Caudate nucleus (tissue), 63 donors: ENCODE measurements at places on chromosomes 13 and 19.

- DNase-seq, result no peak
These were observed 599.7 kb upstream of the SLITRK1 start for GRCh38 chr13:84481958-84482357.

- peak; percentile 7 for DNase-seq
These were observed 2.2 kb downstream of the FLT3LG start for GRCh38 chr19:49475995-49476880.

- no peak for DNase-seq
These were observed 24.9 kb downstream of the RCBTB2 start for GRCh38 chr13:48508011-48508410.

- DNase-seq, result no peak
These were observed 32.1 kb downstream of the TSHZ3 start for GRCh38 chr19:31317093-31317492.

GRCh38 chr19:29773141-29773540 is 38.6 kb upstream of the CCNE1 start:
- no peak for DNase-seq

GRCh38 chr13:111936267-111936925 is 130.6 kb upstream of the SOX1 start:
- DNase-seq, result no peak

DNA sequence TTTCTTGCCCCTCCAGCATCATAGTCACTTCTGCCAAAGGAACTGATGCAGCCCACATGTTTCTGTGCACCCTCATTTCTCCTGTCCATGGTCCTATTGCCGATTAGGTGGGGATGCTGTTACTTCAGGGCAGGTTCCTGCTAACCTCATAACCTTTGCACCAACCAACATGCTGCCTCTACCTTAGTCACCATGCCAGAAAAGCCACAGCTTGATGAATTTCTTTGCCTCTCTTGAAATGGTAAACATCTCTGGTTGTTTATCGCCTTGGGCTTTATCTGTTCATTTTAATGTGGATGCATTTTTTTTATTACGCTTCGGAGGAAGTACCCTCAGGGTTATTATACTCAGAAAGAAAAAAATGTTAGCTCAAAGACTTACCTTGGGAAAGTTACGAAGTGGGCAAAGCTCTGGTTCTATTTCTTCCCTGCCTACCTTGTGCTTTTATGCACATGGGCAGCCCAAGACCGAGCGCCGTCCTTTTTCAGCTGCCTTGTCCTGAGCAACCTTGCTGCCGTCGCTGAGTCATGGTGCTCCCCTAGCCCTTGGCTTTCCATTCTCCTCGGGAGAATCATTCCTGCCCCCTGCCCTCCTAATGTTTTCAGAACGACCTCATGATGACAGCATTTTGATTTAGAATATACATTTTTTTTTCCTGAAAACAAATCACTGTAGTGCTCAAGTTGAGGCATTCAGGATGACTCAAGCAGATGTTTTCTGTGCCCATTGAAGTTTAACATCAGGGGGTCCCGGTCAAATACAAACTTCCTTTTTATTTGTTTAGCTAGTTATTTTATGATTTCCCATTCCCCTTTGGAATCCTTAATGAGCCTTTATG is 280.0 kb downstream of the SHISA2 start:
- DNase-seq, result no peak

- no peak for DNase-seq
These were observed 1186.1 kb downstream of the SLITRK5 start for GRCh38 chr13:88857256-88857655.

GRCh38 chr13:85381082-85381481 is 418.1 kb downstream of the SLITRK6 start:
- DNase-seq, result no peak

- no peak for DNase-seq
These were observed 2.4 kb downstream of the SMG9 start for GRCh38 chr19:43752287-43752875.

GRCh38 chr19:55406091-55406825 is 1.3 kb downstream of the UBE2S start:
- DNase-seq, result no peak

- DNase-seq, result no peak
These were observed 406.2 kb downstream of the SUCLA2 start for GRCh38 chr13:47594833-47595232.

DNA sequence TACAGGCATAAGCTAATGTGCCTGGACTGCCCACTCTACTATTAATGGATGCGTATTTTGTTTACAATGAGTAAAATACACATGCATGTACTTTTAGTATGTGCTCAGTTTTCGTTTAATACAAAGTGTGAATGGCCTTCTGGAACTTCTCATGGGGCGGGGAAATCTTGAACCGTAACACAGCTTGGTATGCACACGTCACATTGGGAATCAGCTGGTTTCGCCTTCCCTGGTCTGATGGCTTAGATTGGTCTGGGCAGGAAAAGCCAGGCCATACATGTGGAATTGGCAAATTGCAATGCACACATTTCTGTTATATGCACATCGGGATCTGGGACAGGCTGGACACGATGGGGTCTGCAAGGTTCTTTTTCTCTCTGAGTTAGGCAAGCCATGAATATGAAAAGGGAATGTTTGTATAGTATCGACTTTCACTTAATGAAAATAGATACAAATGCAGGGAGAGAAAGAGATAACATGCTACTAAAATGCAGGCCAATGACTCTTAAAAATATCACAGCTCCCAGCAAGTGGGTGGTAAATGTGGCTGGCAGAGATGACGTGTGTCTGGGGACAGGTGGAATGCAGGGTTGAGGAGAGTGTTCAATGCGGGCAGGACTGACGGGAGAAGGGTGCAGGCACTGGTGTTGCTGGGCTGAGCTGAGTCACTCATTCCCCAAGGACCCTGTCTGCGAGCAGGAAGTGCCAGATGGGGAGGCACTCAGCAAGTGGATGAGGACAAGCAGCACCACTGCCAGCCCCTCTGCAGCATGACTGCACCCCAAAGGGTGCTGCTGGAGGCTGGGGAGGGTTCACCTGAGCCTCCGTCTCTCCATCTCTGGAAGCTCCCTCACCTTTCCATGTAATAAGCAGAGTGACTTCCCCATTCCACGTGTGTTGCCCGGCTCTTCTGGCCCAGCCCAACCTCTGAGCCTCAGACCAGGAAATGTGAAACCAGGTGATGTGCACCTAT is 204.0 kb upstream of the GPR12 start:
- no peak for DNase-seq

DNA sequence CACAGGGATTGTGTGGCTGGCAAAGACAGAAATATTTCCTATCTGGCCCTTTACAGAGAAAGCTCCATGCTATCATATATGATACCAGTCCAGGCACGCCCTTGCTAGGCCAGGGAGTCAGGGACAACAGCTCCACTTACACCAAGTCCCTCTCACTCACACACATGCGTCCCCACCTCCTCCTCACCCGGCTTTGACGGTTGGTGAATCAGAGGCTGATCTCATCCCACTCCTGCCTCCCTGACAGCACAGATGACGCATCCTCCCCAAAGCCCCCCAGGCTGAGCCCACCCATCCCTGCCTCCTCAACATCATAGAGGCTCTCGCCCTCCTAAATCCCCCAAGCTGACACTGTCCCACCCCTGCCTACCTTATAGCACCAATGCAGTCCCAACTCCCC is 62.7 kb downstream of the F2RL3 start:
- no peak for DNase-seq

GRCh38 chr19:6654347-6655310 is 15.3 kb downstream of the TNFSF14 start:
- no peak for DNase-seq

DNA sequence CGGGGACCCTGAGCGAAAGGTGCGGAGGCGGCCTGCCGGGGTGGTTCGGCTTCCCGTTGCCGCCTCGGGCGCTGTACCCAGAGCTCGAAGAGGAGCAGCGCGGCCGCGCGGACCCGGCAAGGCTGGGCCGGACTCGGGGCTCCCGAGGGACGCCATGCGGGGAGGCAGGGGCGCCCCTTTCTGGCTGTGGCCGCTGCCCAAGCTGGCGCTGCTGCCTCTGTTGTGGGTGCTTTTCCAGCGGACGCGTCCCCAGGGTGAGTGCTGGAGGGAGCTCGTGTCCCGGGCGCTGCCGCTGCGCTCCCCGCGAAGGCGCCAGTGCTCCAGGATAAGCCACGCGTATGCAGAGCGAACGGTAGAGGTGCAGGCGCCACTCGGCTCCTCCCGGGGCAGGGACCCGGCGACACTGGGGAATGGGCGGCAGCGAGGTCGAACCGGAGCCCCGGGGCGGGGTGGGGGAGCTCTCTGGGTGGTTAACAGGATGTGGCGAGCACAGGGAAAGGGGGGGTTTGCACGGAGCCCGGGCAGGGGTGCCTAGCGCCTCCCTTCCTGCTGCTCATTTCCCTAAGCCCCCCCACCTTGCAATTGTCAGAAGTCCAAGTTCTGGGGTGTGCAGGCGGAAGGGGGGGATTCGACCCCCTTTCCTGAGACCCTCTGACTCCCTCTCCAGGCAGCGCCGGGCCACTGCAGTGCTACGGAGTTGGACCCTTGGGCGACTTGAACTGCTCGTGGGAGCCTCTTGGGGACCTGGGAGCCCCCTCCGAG is at the start of gene IL27RA:
Gene IL27RA, plus strand, starts transcription at position 44 of the 762 bp plus-strand sequence. Its CDS starts 111 bp downstream, at position 155.
- no peak for DNase-seq

GRCh38 chr13:99375738-99376080 is 68.5 kb upstream of the GPR183 start:
- DNase-seq, result no peak

DNA sequence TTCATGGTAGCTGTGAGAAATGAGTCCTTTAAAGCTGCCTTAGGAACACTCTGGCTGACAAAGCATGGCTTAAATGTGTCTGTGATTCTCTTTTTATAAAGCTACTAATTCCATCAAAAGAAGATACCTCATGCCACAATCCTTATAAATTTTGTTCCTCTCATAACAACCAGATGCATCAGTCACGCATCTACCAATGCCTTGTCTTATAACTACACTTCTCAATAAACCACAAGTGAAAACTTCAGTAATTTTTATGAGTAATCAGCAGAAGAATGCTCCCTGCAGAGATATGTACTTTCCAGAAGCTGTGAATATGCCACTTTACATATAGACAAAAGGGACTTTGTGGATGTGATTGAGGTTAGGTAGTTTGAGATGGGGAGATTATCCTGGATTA is 147.8 kb downstream of the SUCLA2 start:
- no peak for DNase-seq

DNA sequence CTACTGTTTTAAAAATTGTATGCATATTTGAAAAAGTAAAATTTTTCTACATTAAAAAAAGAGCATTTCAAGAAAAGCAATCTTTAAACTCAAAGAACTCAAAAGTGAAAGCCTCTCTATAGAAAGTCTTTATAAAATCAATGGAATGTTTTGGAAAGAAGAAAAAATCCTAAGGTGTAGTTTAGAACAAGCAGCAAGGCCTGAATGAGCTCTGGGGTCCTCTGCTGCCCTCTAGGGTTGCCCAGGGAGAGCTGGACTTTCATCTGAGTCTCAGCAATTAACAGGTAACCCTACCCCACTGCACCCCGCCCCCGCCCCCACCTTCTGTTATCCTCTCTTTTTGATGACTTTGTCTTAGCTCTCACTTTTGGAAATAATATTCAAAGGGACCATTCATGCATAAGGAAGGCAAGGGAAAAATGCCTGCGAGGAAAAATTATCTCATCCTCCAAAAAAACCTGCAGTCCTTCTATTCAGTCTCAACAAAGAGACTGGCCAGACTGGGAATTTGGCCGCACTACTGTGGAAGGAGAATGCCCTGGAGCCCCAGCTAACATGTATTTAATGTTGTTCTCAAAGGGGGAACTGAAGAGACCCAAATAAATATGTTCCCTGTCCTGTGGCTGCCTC is 24.1 kb downstream of the SLC25A30 start:
- peak; percentile 9 for DNase-seq

DNA sequence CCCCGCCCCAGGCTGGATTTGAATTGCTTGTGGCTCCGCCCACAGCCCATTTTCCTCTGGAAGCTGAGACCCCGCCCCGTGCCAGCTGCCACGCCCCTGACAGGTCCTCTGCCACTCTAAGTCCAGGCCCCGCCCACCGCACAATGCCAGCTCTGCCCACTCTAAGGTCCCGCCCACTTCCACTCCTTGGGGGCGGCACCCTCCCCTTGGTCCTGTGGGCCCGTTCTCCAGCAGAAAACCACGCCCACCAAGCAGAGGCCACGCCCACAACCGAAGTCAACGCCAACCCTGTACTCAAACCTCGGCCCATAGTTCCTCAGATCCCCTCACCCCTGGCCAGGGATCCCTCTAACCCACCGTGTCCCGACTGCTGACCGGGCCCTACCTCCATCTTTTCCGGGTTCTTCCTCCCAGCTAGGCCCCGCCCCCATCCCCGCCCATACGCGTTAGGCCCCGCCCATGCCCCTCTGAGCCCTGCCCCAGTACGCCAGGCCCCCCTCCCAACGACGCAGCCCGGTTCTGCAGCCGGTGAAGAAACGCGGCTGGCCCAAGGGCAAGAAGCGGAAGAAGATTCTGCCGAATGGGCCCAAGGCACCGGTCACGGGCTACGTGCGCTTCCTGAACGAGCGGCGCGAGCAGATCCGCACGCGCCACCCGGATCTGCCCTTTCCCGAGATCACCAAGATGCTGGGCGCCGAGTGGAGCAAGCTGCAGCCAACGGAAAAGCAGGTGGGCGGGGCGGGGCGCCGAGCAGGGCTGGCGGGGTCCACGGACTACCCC is 1.3 kb downstream of the HMG20B start:
- DNase-seq, result peak; percentile 56

GRCh38 chr13:46490129-46490528 is 62.8 kb upstream of the LRCH1 start:
- DNase-seq, result no peak

DNA sequence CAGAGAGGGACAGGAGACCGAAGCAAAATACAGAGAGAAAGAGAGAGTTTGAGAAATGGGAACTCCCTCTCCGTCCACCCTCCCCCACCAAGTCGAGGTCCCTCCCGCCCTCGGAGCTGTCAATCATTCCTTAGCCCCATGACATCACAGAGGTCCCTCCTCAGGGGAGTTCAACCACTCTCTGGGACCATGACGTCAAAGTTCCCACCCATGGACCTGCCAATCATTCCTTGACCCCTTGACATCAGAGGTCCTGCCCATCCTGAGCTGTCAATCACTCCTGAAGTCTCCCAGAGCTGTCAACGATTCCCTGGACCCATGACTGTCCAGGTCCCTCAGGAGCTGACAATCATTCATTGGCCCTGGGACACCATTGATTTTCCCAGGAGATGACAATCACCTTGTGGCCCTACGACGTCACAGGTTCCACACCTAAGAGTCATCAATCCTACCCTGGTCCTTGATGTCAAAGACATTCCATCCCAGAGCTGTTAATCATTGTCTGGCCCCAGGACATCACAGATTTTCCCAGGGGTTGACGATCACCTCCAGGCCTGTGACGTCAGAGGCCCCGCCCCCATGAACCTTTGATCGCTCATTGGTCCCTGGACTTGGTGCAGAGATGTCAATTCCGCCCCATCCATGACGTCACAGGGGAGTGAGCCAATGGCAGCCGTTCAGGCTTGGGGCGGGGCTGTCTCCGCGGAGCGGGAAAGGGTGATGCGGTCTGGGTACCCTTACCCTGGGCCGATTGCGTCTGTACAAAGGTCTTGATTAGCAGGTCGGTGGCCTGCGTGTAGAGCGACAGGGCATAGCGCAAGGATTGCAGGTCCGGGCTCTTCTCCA is 61.7 kb downstream of the COLGALT1 start:
- no peak for DNase-seq

DNA sequence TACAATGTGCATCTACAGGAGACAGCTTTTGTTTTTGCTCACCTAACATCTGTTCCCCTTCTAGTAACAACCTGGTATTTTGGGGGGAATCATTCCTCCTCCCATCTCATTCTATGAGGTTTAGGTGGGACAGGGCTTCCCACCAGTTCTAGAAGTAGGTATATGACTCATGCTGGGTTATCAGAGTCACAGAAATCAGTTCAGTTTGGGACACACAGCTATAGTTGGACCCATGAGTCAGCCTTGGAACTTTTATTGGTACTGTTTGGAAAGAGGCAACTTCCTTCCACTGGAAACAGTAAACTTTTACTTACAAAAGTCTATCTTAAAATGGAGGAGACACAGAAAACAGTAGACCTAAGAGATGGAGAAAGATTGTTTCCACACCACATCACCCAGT is 185.5 kb downstream of the DNAJC3 start:
- no peak for DNase-seq
